ENCODE measurements at places on chromosomes 5 and 9.

- DNase-seq: no peak
Measured at GRCh38 chr9:109161471-109161870, 5.6 kb downstream of the FRRS1L start.

GRCh38 chr5:154236-154635 is 37.1 kb upstream of the LRRC14B start:
- no peak for DNase-seq

GRCh38 chr5:76690037-76690679 is 25.8 kb upstream of the F2R start:
- no peak for DNase-seq

- no peak for DNase-seq
Measured at GRCh38 chr9:27090231-27090630, 18.8 kb upstream of the TEK start.

DNA sequence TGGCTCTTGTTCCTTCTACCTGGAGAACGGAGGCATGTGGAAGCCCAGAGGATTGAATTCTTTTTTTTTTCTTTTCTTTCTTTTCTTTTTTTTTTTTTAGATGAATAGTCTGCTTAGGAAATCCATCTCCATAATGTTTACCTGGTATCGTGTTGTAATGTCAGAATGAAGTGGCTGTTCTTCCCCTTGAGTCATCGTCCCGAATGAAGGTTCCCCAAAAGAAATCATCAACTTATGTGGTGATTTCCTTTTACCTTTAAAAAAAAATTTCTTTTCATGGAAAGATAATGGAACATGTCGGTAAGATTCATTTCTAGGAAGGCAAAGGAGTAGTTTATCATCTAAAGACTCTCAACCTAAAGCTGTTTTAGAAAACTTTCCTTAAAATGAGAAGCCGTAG is 59.7 kb downstream of the DOCK8 start:
- no peak for DNase-seq

GRCh38 chr5:15366676-15367391 is 133.1 kb upstream of the FBXL7 start:
- DNase-seq: no peak

- DNase-seq: peak; percentile 90
Measured at GRCh38 chr5:37926732-37927131, 86.9 kb upstream of the GDNF start.

- DNase-seq: no peak
Measured at GRCh38 chr5:33415811-33416354, 24.9 kb upstream of the TARS1 start.

- DNase-seq: no peak
Measured at GRCh38 chr5:146528236-146528635, 12.2 kb upstream of the GPR151 start.

DNA sequence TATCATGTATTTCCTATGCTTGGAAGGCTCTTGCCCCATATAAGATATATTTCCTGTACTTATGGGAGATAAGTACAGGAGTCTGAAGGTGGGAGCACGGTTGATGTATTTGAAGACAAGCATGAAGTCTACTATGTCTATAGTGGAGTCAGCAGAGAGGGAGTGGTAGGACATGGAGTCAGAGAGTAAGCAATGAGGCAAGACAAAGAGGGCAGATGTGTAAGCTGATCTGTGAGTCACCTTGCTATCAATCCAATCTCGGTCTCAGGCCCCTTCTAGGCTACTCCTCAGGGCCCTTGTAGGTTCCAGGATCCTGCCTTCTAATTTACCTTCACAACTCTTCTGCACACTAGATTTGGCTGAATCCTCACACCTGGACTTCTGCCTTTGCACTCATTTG is 105.5 kb downstream of the MACIR start:
- peak; percentile 16 for DNase-seq

- no peak for DNase-seq
Measured at GRCh38 chr5:132277256-132277655, 16.9 kb upstream of the SLC22A4 start.

DNA sequence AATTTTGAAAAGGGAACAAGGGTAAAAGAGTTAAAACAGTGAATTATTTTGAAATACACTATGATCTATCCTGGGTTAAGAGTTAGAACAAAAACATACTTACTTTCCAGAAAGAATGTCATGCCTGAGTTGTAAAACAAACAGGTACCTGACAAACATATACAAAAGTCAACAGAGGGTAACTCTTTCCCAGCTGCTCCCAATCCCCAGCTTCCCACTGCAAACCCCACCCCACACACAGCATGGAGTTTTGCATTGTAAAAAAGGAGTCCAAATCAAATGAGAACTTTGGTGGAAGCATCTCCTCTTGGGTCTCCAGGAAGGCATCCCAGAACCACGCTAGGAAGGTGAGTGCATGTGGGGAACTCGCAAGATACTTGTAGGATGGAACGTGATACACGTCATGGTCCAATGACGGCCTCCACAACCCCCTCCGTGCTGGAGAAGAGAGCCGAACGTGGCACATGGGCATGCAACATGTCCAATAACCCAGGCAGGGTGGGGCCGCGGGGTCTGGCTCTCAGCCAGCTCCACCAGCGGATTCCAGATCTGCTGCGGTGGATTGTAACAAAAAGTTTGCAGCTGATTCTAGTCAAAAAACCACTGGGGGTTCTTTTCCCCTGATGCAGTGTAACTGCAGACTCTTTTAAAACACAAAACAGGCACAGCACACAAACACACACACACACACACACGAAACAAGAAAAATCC is 55.8 kb downstream of the EPB41L4B start:
- DNase-seq: no peak

DNA sequence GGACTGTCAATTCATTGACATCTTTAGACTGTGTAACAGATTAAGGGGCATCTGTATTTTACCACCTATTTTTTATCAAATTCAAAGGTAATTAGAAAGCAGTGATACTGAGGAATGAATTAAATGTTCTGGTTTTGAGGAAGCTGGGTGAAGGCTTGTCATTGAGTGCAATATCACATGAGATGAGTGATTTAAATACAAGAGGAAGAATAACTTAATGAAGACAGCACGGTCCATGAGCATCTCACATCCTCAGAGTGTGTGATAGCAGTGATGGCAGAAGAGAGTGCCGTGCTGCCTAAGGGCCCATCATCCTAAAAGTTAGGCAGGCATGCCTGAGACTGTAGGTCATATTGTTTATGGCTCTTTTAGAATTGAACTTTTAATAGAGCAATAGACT is 263.3 kb downstream of the MAST4 start:
- DNase-seq: no peak

GRCh38 chr9:117511852-117512481 is 97.1 kb upstream of the ASTN2 start:
- no peak for DNase-seq

GRCh38 chr9:34197756-34198711 is 19.2 kb downstream of the UBAP1 start:
- DNase-seq: no peak

DNA sequence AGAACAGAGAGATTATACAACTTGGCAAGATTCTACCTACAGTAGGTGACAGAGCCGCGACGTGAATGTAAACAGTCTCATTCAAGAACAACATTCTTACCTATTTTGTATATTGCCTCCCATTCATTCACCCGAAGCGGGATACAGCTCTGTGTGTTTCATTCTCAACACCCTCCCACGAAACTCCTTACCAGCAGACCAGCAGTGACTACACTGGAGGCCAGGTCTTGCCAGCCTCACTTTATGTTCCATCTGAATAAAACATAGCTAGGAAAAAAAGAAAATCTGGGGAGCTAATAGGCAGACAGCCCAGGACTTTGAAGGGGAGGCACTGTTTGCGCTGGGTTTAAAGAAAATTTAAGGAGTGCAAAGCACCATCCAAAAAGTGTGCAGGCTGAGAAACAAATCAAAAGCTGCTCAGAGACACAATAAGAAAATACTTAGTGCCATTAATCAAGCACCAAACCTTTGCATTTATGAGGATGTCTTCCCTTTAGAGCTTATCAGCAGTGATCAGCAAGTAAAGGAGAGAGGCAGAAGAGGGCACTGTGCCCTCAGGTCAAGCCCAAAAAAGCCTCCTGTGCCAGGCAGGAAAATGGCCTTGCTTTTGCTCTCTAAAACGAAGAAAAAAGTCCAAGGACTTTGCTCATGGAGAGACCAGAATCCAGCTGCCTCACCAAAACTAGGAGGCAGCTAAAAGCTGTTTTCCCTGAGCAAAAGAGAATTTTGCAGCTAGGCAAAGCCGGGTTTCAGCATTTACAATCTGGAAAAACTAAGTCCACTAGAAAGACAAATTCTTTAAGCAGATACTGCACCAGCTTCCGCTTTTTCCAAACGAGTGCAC is 295.1 kb downstream of the BNC2 start:
- DNase-seq: peak; percentile 9
